ENCODE measurements at places on chromosomes 7 and 10.

DNA sequence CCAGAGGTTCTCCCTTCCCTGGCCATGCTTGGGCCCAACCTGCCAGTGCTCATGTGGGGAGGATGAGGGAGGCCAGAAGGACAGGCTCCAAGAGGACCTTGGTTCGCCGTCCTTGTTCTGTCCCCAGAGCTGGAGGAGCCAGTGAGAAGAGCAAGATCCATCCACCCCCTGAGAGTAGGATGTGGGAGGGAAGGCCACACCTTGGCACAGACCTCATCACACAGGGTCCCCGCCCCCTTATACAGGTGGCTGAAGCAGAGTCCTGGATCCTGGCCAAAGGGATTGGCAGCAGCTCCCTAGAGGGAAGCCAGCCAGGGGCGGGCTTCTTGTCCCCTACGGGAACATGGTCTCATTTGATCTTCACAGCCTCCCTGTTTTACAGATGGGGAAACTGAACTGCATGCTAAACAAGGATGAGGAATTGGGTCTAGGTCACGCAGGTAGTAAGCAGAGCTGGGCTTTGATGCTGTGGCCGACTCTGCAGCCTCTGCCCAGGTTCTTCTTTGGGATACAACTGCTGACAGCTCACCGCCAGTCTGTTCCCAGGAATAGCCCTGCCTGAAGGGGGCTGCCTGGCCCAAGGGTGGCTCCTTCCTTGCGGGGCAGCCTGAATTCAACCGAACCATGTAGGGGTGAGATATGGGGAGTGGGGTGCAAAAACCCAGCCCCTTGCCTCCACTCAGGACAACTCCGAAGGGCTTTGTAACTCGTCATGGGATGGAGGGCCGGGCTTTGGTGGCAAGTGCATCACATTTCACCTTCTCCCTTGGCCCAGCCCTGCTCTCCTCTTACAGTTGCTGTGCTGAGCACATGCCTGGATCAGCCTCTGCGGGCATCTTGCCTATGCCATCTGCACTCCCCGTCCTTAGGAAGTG lies 62.2 kb upstream of the KDM7A start:
- no peak for DNase-seq

- DNase-seq, result no peak
Measured at GRCh38 chr10:84432891-84433290, 104.5 kb downstream of the CCSER2 start.

DNA sequence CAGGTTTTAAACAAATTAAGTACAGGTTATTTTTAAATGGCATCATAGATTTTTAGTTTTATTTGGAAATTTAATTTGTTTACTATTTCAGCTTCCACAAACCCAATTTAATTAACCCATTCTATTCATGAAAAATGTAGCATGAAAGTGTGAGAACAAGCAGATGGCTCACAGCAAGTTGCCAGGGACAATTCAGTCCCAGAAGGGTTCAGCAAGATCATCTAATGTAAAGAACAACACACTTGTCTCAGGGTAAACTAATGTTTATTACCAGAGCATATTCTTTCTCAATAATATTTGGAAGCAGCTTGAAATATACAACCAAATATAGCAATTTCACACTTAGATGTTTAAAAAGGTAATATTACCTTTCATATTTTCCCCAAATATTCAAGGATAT lies 166.9 kb upstream of the SLC13A1 start:
- no peak for DNase-seq

- peak; percentile 41 for DNase-seq
Measured at GRCh38 chr10:63157845-63158624, 24.9 kb downstream of the NRBF2 start.

- no peak for DNase-seq
Measured at GRCh38 chr10:114806562-114807391, 14.8 kb upstream of the FHIP2A start.

- DNase-seq, result peak; percentile 23
Measured at GRCh38 chr10:43252783-43253341, 14.0 kb downstream of the RASGEF1A start.

GRCh38 chr10:11876805-11877590 lies 53.8 kb downstream of the PROSER2 start:
- DNase-seq, result no peak

DNA sequence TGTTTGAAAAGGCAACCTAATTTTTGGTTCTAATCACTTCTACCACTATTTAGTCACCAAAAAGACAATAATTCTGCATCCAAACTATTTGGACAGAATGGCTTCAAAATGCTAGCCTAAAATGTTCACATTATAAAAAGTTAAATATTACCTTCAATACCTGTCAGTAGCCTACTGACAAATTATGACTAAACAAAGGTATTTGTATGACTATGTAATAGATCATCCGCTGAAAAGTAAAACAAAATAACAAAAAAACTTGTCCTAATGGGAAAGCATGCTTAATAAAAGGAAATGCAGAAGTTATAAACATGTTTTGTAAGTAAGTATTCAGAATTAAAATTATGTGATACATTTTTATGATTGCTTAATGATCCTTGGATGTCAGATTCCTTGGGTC lies 36.6 kb downstream of the CD36 start:
- DNase-seq, result no peak

DNA sequence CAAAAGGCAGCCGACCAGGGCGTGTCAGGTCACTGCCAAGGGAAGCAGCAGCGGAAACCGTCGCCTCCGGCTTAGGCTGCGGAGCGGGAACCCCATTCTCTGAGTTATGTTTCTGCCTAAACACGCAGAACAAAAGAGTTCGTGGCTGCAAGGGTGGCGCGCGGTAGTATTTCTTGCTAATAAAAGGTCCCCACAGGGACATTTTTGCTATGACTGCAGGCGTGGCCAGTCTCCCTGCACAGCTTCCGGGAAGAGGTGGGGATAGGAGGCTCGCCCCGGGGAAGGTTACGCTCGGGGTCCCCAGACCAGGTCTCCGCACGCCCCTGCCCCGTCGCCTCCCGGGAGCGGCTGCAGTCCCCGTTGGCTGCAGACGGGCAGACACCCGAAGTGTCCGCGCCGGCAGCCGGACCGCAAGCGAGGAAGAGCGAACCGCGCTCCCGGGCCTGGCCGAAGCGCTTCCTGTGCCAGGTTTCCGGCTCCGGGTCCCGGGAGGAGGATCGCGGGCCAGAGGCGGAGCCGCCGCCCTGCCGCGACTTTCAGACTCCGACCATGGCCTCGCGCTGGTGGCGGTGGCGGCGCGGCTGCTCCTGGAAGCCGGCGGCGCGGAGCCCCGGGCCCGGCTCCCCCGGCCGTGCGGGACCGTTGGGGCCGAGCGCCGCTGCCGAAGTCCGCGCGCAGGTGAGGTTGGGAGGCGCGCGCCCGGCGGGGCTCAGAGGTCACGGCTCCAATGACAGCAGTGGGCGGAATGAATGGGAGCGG lies at the start of gene PDSS1:
Gene PDSS1 (plus strand): TSS at position 539 of the 759 bp plus-strand sequence. CDS start 11 bp downstream, at position 550.
- peak; percentile 88 for DNase-seq

DNA sequence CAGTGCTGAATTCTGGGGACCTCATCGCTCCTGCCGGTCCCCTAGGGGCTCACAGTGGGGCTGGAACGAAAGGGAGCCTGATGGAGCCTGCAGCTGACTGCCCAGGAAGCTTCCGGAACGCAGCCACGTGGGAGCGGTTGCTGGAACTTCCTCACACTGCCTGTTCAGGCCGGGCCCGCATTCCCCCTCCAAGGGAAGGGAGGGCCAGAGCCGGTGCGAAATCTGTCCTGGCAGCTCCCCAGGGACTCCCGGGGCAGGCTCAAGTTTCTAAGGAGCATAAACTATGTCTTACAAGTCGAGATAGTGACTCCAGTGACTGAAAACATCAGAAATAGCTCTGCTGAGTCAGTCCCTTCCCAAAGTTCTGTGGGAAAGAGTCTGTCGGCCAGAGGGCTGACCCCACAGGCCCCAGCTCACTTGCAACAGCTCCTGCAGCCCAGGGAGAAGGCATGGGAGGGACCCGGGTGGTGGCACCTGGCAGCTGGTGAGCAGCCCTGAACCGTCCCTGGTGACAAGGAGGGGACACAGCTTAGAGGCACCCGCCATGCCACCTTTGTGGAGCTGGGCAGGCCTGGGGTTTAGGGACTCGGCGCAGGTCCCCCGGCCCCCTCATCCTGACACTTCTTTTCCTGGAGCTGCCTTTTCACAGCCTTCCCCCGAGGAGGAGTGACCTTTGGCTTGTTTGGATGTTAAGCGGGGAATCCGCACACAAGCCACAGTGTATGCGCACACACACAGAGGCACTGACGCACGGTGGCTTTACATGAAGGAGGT lies 47.6 kb downstream of the PDGFA start:
- DNase-seq, result no peak

DNA sequence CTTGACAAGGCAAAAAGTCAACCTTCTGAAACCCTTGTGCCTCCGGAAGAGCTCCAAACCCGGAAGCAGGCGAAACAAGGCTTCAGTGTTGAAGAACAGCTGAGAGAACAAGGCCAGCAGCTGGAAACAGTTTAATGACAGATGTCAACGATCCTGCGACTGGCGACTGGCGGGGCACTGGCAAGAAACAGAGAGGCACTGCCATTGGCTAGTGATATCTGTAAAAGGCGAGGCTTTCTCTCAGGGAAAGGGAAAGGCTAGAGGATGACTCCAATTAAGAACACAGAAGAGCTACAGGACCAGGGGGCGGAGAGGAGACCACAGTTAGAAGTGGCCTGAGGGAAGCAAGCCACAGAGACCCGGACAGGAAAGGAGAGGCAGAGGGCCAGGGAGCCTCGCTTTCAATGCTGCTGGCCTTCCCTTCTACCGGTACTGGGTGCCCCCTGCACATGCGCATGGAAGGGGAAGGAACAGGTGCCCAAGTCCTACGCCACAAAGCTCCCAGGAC lies 19.4 kb downstream of the ITGB1 start:
- no peak for DNase-seq

GRCh38 chr10:50561266-50561665 lies 62.5 kb downstream of the SGMS1 start:
- no peak for DNase-seq

DNA sequence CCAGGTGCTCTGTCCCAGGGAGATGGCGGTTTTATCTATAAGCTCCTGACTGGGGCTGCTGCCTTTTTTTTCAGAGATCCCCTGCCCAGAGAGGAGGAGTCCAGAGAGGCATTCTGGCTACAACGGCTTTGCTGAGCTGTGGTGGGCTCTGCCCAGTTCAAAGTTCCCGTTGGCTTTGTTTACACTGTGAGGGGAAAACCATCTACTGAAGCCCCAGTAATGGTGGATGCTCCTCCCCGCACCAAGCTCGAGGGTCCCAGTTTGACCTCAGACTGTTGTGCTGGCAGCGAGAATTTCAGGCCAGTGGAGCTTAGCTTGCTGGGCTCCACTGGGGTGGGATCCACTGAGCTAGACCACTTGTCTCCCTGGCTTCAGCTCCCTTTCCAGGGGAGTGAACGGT lies 16.4 kb upstream of the SLC26A5 start:
- no peak for DNase-seq

DNA sequence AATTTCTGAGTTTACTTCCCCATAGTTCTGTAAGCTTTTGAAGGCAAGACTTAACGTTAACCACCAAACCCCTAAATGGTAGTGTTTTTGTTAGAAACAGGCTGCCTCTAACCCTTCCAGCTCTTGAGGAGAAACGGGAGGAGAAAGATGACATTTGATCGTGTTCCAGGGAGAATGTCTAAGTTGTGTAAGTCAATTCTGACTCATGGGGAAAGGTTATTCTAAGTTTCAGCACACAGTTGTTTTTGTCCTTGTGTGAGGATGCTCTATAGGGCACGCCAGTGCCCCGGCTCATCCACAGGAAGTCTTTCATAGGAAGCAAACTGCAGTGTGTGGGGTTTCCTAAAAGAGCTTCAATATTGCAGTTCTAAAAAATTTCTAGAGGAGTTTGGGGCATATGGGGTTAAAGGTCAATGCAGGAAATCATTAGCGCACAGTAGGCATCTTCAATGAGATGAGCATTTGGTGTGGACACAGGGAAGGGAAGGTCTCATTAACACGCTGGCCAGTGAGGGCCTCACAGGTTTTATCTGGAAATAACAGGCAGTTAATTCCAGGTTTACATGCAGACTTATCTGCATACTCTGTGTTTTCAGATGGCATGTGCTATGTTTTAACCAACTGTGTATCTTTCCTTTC lies 638.2 kb upstream of the IGFBP3 start:
- DNase-seq, result no peak

DNA sequence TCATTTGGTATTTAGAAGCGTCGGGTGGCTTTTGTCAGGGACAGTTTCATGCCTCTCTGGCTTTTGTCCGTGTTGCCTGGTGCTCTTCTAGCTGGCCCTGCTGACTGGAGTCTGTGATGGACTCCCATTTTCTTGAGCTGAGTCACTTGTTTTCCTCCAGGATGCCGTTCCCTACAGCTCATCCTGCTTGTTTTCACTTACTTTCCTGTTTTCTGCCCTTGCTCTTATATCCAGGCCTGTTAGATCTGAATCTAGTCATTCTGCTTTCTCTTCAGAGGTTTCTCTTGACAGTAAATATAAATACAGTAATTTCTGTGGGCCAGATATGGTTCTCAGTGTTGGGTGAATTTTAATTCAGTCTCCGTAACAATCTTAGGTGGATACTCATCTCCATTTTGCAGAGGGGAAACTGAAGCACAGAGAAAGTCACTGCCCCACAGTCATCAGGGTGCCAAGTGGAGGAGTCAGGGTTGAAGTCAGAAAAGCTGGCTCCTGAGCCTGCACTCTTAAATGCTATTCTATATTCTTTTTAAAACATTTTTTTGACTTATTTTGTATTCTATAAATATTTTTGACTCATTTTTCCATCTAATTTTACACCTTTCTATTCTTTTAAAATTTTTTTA lies 85.4 kb downstream of the CCNY start:
- no peak for DNase-seq

GRCh38 chr10:43953672-43954071 lies 305.0 kb upstream of the ZNF32 start:
- DNase-seq, result no peak

DNA sequence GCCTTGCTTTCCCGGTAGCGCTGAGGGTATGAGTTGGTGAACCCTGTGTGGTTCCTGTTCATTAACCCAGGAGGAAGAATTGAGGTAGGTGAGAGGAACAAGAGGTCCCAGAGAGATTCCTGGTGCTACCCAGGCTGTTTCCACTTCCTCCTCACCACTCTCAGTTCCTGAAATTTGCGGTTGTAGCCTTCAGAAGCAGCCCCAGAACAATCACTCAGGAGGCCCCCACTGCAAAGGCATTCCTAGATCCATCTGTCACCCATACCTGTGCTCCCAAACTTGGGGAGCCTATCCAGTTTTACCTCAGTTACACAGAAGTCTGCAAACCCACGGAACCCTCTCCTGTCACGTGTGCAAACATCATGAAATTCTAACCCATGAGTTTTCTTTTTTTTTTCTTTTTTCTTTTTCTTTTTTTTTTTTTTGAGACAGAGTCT lies 9.0 kb upstream of the PIP4K2A start:
- DNase-seq, result no peak

DNA sequence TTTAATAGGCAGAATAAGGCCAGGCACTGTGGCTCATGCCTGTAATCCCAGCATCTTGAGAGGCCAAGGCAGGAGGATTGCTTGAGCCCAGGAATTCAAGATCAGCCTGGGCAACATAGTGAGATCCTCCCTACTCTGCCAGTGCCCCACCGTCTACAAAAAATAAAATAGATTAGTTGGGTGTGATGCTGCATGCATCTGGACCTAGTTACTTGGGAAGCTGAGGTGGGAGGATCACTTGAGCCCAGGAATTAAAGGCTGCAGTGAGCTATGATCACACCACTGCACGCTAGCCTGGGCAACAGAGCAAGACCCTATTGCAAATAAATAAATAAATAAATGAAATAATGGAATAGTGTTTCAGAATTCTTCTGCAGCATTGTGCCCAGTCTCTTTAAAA lies 16.2 kb downstream of the FAM200A start:
- no peak for DNase-seq
